ENCODE measurements at places on chromosomes 2 and 18.

- DNase-seq: no peak
These were observed 61.8 kb upstream of the ZC3H15 start for GRCh38 chr2:186424265-186424664.

DNA sequence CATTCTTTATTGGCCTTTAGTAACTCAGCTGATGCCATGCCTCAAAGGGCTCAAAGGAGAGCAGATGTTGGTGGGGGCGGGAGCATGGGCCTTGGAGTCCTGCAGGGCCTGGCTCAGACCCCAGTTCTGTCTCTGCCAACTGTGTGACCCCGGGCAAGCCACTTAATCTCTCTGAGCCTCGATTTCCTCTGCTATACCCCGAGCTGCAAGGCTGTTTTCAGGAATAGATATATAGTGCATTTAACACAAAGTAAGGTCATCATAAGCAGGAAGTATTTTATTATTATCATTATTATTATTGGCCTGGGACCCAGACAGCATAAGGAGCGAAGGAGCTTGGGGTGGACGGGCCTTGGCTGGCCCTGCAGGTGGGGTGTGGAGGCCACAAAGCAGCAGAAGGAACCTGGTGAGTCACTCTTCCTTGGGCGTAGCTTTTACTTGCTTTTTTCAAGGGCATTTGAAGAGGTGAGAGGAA lies 162.7 kb downstream of the INHBB start:
- no peak for DNase-seq

- DNase-seq: no peak
These were observed 161.7 kb downstream of the PARD3B start for GRCh38 chr2:204706939-204707338.

- no peak for DNase-seq
These were observed 291.2 kb downstream of the ALPK2 start for GRCh38 chr18:58337686-58338085.

- DNase-seq: no peak
These were observed 90.3 kb upstream of the RAB27B start for GRCh38 chr18:54737986-54738385.
